ENCODE measurements at places on chromosomes 6 and 20. TPM values are rescaled to one million over a fixed set of nuclear protein-coding genes. Genes with fewer than 3 reads are reported as not detected.

STMND1 gene
- not detected for total RNA-seq

ACSS1 gene
- 6.1 TPM for total RNA-seq

POU5F1 gene
- total RNA-seq: not detected

C6orf58 gene
- not detected for total RNA-seq
